RWPE1 (cell line): ENCODE measurements at places on chromosomes 6 and 20.
A peak's percentile ranks its signal among the peaks of the same experiment; 100 is the strongest.

DNA sequence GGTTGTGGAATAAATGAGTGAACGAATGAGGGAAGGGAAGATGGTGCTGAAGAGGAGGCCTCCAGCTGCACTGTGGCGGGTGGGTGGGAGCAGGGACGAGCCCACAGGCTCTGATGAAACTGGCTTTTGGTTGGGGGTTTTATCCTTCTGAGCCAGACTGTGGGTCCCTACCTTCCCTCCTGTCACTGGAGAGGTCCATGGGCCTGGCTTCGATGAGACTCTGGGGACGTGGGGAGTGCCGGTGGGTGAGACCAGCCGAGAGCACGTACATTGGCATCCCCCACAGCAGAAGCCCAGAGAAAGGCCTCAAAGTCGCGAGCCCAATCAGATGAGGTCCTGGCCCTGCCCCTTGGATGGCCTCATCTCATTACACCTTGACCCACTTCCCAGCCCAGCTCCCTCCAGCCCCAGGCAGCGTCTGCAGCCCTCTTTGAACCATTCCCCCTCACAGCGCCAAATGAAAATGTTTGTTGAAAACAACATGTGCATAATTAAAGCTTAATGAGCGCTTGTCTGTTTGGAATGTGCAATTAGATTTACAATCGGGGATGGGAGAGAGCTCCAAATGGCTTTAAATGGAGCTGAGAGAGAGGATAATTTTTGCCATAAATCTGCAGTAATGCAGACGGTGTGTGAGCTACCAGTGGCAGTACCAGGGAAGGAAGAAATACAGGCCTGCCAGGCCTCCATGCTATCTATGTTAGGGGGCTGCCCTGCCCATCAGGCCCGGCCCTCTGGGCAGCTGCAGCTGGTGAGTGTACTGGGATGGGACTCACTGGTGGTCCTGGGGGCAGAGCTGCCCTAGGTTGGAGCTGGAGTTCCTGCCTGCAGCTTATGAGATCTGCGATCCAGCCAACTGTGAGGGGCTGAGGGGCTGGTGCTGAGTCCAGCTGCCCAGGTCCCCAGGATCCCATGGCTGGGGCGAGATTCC lies 47.2 kb downstream of the TOX2 start:
- no peak for DNase-seq

- DNase-seq: no peak
These were observed 29.3 kb downstream of the SRC start for GRCh38 chr20:37375227-37375626.

DNA sequence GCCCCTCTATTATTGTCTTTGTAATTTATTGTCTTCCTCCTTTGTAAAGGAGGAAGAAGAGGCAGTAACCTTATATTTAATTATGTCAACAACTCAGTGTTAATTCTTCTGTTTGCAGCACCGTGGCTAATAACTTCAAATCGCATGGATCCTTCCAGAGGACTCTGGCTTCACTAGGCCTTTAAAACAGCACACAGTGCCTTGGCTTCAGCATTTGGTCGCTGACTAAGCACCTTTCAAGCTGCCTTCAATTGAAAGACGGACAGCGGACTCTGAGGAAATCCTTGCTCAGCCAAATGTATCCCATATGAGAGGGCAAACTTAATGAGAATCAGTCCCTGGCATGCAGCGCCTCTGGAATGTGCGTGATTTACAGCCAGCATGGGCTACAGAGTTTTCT lies 64.2 kb downstream of the SGK1 start:
- DNase-seq: no peak

DNA sequence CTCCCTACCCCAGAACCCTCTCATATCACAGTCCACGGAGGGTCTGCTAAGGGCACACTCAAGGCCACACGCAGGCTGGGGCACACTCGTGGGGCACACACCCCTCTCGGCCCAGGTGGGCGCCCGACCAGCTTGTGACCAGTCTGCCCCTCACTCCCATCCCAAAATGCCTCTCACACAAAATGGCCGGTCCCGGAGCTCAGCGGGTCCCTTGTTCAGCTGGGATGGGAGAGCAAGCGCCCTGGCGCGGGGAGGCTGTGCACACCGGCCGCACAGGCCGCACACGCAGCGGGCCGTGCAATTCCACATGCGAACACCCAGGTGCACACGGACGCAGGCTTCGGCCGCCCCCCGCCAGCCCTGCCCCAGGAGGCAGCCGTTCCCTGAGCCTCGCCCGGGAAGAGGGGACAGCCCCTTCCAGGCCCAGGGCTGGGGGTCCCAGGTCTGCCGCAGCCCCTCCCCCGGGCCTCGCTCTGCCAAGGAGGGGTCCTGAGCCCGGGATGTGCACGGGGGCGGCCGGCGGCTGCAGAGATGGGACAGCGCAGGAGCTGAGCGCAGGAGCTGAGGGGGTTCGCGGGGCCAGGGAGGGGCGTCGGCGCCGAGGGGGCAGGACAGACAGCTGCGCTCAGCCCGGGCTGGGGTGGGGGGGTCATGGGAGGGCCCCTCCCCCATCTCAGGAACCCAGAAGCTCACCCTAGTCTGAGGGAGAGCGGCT lies 1.3 kb downstream of the KCNQ2 start:
- DNase-seq: no peak

DNA sequence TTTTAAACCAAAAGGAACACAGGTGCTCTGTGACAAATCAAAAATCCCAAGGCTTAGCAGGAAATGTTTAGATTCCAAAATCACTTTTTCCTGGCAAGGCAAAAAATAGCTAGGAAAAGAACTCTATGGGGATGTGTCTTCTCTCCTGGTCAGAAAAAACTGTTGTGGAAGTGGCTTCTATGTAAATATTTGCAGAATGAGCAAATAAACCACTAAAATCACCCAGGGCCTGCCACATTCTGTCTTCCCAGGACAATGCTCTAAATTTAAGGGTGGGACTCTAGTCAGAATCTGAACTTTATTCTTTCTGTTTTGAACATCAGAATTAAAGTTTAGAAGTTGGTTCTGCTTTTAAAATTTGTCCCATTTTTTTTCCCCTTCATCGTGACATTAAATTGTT lies 29.3 kb downstream of the GCM1 start:
- DNase-seq: no peak

DNA sequence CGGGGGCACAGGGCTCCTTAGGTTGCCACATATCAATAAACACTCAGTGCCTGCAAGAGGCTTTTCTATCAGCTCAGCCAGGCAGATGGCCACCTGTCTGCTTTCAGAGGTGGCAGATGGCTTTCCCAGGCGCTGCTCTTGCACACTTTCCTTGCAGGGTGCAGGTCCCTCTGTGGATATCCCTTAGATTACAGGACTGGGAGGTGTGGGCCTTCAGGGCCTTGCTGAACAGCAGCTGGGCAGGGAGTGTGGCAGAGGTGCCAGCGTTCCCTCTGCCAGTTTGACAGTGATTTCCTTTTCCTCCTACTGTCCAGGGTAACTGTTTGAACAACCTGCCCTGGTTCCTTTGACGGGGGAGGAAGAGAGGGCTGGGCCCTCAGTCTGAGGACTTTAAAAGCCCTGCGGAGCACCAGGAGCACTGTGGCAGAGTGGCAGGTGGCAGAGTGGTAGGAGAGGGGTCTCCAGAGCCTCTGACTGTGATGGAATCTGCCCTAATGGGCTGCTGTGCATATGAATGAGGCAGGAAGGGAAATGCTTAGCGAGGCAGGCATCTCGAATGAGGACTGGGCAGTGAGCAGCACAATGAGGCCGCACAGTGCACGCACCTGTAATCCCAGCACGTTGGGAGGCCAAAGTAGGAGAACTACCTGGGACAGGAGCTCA lies 34.2 kb downstream of the ABHD12 start:
- DNase-seq: no peak

GRCh38 chr6:20791944-20792343 lies 257.7 kb downstream of the CDKAL1 start:
- DNase-seq: no peak

DNA sequence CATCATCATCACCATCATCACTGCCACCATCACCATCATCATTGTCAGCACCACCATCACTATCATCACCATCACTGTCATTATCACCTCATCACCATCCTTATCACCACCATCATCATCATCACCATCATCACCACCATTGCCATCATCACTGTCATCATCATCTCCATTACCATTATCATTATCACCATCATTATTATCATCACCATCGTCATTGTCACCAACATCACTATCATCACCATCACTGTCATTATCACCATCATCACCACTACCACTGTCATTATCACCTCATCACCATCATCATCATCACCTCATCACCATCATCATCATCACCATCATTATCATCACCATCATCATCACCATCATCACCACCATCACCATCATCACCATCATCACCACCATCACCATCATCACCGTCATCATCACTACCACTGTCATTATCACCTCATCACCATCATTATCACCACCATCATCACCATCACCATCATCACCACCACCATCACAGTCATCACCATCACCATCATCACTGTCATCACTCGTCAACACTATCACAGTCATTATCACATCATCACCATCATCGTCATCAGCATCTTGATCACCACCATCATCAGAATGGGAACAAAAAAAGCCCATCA lies 191.1 kb downstream of the TTLL2 start:
- DNase-seq: no peak

GRCh38 chr6:39059496-39060310 lies 11.1 kb downstream of the GLP1R start:
- DNase-seq: no peak

DNA sequence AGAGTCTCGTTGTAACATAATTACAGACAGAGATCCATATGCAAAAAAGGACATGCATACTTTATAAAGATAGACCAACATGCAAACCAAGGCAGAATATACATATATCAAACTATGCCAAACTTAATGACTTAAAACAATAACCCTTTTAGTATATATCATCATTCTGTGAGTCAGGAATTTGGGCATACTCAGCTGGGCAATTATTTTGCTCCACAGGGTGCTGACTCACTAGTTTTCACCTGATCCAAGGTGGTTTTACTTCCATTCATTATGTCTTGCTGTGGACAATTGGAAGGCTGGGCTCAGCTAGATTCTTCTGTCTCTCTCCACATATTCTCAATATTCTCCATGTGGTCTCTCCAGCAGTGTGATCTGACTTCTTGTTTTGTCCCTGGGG lies 41.2 kb upstream of the RNF146 start:
- DNase-seq: no peak

- no peak for DNase-seq
These were observed 2.9 kb upstream of the LY6G6D start for GRCh38 chr6:31712296-31712695.

GRCh38 chr6:6751266-6751596 lies 162.7 kb downstream of the LY86 start:
- no peak for DNase-seq

DNA sequence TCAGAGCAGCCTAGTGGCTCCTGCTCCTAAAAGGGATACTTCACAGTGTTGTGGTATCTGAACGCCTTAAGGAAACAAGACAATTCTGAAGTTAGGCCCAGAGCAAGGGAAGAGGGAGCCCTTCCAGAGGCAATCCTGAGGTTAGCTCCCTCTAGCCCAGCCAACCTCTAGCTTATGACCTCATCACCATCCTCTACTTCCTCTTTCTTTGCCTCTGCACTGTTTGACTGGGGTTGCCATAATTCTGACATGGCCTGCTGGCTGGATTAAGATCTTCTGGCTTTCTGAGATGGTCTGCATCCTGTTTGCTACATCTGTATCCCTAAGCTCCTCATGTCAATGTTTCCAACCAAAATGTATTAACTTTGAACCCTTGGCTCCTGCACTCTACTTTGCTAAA lies 23.3 kb upstream of the BMP2 start:
- no peak for DNase-seq

DNA sequence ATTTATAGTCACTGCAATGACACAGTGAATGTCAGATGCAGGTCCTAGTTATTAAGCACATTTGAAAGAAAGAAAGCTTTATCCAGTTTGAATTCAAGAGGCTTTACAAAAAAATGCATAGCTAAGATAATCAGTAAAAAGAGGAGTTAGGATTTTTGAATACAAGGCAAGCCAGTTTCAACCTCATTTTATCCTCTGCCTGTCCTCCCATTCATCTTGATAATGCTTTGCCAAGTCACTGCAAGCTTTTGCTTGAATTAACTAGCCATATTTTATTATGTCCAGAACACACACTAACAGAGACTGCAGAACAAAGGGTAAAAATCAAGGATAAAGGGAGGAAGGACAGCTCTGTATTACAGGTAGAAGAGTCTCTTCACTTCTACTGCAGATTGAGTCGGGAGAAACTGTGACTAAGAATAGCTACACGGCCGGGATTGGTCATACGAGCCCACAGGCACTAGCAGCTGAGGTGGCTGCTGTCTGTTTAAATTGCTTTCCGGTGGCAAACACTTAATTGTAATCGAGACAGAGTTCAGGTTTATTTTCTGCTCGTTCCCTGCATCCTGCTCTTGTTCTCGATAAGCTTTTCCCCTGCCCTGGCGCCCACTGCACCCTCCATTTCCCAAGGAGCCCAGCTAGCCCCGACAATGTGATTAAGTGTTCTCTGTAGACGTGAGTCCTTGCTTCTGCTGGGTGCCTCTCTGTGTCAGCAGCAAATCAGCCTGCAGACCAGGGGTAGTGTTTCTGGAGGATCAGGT lies 30.5 kb upstream of the AKAP12 start:
- peak; percentile 63 for DNase-seq

GRCh38 chr20:32894711-32895355 lies 36.1 kb downstream of the EFCAB8 start:
- DNase-seq: no peak

DNA sequence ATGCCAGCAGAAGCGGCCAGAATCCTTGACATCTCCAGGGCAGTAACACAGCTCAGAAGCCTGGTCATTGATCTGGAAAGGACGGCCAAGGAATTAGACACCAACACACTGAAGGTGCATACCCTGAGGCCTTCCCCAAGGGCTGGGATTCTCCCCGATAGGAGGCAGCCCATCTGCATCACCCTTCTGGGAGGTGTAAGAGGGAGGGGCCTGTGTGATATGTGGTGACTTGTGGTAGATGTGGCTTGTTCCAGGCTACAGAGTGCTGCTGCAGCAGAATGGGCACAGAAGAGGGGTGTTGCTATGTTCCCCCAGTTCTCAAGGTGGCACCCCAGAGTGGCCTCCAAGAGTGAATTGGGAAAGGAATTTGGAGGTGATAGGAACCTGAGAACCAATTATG lies 11.2 kb downstream of the TRIM40 start:
- no peak for DNase-seq

DNA sequence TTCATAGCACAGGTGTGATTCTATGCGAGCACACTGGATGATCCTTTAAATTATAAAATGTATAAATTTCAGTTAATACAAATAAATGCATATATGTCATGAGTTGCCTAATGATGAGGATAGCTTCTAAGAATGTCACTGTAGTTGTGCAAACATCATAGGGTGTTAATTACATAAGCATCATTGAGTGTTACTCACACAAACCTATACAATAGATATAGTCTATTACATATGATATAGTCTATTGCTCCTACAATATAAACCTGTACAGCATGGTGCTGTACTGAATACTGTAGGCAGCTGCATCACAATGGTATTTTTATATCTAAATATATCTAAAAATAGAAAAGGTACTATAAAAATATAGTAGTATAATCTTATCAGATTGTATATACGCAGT lies 159.0 kb downstream of the PTPRK start:
- DNase-seq: no peak

DNA sequence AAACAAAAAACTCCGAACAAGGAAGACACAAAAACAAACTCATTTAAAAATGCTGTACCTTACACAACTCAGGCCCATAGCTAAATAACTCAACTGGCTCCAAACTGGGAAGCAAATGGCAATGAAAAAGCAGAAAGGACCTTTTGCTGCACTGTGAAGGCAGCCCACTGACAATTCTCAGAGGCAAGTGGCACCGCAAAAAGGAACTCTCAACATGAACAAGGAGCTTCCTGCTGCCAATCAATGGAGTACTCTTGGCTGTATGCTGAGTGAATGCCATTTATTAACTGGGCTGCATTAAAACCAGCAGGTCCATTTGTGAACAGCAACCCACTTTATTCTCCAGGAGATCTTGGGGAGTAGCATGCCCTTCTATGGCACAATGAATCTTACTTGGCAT lies 209.9 kb downstream of the PTPRK start:
- DNase-seq: no peak
